Stimulated activated CD4-positive, alpha-beta T cell treated with anti-CD3 and anti-CD28 coated beads, TNF-alpha, amount 100 ng/mL, for 1 hour (primary cell): ENCODE measurements at places on chromosomes 11 and 22.

DNA sequence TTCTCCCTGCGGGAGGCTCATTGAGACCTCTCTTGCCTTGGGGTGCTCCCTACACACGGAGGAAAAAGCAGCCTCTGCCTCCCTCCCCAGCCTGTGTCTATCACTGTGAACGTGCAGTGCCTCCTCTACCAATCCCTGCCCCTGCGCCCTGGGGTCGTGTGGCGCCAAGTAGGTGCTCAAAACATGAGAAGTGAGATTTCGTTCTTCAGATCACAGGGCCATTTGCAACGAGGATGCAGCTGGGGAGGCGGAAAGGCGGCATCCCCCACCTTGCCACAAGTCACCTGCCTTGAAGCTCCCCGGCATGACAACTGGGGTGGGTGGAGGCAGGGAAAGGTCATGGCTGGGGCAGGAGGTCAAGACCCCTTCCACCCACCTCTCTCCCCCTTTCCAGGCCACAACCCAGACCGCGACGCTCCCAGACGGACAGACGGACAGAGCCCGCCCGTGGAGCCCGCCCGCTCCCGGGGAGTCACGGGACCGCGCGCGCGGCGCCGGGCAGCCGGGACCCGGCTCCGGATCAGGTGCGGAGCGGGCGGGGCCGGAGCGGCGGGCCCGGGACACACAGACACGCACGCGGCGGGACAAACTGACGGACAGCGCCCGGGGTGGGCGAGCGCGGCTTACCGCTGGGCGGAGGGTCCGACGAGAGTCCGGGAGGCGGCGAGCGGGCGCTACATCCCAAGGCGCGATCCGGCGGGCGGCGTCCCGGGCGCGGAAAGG, 485 bp downstream of the KCNJ4 start:
- no peak for DNase-seq

DNA sequence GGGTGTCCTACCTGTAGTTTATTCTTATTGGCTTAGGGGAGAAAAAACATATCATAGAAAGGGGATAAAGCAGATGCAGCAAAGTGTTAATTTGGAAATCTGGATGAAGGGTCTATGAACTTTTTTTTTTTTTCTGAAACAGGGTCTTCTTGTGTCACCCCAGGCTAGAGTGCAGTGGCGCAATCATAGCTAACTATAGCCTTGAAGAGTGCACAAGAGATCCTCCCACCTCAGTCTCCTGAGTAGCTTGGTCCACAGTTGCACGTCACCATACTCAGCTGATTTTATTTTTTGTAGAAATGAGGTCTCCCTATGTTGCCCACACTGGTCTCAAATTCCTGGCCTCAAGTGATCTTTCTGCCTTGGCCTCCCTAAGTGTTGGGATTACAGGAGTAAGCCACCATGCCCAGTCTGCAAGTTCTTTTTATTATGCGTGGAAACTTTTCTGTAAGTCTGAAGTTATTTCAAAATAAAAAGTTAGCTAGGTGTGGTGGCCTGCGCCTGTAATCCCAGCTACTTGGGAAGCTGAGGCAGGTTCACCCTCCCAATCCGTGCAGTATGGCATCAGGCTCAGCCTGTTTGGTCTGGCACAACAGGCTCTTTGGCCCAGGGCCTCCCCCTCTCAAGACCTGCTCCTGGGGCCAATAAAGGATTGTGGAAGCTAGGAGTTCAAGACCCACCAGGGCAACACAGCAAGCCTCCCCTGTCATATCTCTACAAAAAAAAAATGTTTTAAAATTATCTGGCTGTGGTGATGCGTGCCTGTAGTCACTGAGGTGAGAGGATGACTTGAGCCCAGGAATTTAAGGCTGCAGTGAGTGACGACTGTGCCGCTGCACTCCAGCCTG, 111.9 kb downstream of the MED15 start:
- DNase-seq: no peak

GRCh38 chr11:122714004-122714403, 58.5 kb downstream of the UBASH3B start:
- DNase-seq: no peak

DNA sequence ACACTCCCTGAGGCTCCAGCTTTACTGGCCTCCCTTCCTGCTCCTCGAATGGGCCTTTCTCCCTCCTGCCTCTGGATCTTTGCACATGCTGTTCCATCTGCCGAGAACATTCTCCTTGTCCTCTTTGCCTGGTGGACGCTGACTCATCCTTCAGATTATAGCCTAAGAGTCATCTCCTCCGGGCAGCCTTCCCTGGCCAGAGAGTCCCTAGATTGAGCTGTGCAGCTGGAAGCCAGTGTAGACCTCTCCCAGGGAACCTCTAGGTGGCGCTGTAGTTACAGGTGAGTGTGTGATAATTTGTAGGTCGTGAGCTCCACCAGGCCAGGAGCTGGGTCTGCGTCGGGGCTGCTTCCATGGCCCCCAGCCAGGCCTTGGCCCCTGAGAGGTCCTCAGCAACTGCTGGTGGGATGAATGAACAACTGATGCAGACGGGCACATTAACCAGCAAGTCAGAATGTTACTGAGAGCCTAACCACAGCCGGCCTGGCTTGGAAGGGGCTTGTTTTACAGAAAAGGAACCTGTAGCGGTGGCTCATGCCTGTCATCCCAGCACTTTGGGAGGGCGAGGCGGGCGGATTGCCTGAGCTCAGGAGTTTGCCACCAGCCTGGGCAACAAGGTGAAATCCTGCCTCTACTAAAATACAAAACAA, 8.7 kb downstream of the PNPLA5 start:
- no peak for DNase-seq

DNA sequence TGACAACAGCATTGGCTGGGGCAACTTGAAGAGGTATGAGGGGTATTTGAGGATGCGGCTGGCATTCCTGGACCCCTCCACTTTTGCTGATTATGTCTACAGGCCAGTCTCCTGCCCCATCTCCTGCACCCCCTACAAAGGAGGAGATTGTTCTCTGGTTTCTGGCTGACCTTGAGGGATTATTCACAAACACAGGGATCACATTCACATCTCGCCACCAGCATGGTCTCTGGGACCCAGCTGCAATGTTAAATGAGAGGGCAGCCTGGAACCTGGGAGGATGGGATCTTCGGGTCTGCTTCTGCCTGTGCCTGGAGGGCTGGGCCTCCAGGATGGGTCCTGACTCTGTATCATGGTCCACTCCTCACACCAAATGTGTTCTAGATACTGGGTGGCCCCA, 32.8 kb upstream of the MYEOV start:
- DNase-seq: no peak

DNA sequence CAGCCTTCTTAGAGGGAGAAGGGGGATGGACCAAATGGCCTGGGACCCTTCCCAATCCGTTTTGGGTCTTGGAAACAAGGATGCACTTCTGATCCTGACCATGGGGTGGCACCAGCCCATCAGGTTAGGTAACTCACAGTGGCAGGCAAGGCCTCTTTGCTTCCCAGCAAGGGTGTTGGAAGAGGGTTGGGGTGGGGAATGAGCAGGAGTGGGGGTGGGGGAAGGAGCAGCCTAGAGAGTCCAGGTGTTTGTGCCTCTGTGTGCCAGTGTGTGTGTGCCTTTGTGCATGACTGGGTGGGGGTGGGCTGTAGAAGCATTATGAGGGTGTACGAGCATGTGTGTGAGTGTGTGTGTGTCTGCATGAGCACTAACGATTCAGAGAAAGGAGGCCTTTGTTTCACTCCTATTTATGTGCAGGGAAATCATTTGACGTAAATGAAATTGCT, 213.1 kb downstream of the INSC start:
- DNase-seq: no peak

DNA sequence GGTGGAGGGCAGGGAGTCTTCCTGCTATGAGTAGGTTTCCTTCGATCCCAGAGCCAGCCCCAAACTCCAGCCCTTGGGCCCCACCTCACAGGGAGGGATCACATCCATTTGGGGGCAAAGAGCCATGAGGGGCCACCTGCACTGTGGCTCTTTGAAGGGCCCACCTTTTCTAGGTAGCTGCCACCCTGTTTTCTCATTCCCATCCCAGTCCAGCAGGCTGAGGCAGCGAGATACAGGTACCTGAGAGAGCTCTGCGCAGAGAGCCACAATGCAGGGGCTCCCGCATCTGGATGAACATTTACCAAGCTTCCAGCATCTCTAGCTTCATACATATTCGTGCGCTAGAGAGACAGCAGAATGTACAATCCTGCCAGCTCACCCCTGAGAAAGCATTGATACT, 16.3 kb downstream of the FXYD6 start:
- no peak for DNase-seq

GRCh38 chr11:118263112-118263511, 985 bp downstream of the MPZL2 start:
- DNase-seq: no peak

- DNase-seq: no peak
Observed at GRCh38 chr11:75031224-75031753, 42.6 kb downstream of the NEU3 start.
